Mesothelial cell of epicardium (in vitro differentiated cells): ENCODE measurements at places on chromosomes 1 and 21.

DNA sequence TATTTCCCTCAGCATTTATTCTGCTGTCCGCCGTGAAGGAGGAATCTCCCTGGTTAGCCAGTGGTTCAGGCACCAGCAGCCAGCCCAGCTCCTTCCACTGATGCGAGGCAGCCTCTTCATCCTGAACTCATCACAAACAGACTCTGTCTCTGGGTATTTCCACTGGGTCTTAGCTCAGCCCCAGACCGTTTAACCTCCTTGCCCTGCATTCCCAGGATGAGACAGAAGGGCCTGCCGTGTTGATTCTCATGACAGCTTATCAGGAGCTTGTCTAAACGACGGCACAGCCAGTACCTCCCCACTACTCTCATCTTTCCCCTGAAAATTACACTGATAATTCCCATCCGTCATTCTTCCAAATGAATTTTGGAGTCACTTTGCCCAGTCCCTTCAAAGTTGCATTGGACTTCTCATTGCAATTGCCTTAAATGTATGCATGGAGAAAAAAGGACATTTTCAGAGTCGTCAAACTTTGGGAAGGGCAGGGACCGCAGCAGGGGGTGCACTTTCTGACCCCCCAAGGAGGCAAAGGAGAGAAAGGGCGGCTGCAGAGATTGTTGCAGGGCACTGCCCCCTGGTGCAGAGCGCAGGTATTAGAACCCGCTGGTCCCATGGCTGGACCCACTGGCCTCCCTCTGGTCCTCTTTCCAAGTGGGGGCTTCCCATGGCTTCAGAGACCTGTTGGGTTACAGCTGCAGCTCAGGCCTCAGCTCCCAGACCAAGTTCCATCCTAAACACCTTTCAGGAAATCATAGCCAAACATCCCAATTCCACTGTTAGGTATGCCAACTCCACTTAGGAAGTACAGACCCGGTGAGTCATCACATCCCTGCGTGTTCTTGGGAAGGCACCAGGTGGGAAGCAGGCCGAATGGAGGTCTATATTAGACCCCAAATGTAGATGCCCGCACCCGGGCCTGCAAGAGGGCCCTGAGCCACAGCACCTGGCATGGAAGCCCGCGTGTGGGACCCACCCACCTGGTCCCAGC, 3.7 kb upstream of the MEGF6 start:
- no peak for DNase-seq

DNA sequence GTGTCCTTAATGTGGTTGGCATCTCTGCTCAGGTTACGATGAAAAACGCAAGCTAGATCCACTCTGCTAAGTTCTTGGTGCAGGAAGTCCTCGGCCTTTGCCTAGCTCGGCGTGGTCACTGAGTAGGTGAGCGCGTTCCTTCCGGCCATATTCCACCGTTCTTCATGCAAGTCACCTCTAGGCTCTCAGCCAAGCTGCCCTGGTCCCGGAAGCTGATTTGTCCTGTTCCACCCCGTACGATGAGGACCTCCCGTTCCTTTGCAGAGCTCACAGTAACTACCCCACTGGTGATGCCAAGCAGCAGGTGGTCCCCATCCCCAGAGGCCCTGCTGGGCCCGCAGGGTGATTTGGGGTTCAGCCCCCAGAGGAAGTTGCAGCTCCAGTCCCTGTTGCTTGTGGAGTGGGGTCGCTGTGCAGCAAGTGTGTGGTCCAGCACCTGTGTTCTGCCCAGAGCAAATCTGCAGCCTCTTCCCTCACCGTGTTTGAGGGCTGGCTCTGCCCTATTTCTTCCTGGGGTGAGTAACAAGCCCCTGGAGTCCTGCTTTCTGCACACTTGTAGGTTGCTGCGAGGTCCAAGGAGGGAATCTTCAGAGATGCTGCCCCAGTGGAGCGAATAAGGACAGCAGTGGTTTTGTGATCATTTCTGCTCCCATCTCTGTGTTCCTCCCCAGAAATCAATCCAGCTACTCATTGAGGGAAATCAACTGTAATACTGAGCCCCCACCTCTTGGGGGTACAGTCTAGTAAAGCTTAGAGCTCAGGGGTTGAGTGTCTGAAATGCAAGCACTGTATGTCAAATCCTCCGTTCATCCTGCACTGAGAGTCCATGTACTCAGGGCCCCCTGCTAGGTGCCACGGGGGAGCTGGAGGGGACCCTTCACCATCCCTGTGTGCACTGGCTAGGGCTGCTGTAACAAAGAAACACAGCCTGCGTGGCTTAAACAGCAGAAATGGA, 2.3 kb downstream of the UMODL1 start:
- no peak for DNase-seq

- DNase-seq, result no peak
Measured at GRCh38 chr1:199399996-199400724, 627.4 kb upstream of the NR5A2 start.

DNA sequence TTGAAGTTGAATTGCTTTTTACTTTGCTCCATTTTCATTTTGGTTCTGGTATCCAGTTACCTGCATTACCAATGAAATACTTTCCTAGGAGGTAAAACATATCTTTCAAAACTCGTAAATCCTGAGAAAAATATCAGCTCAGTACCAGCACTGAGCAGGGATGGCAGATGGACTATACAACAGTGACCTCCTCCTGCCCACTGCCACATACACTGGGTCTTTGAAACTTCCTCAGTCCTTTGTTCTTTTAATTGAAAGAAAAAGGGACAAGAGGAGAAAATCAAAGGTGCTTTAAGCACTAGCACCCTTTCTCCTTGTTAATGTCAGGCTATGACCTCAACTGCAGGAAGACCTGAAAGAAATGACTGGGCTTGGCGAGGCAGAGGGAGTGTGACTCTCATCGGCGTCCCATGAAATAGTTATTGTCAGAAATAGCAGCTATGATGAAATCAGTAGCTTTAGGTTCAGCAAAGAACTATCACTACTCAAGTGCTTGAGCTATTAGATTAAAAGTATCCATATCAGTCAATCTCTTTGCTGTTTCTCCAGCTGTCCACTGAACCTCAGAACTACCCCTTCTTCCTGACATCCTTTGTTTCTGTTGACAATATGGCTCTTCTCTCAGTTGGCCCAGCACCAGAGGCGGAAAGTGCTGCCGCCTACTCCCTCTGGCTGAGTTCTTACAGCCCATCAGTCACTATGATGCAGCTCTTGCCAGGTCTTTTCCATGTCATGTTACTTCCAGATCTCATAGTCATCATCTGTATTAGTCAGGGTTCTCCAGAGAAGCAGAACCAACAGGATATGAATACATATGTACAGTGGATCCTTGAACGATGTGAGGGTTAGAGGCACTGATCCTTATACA, 207.0 kb upstream of the MAP1LC3C start:
- DNase-seq, result no peak

DNA sequence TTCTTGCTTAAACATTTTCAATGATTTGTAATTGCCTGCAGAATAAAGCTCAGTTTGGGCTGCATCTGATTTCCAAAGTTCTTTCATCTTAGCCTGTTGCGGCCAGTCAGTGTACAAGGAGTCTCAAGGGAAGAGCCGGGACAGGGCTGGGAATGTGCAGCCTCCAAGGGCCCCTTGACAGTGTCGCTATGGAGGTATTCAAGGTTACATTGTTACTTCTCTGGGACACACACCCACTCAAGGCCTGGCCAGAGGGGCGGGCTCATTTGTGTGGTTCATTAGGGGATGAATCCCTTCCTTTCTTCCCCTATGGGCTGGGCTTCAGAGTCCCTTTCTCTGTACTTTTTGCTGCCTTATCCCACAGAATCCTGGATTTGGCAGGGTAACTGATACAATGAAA, 107.6 kb upstream of the CSF3R start:
- no peak for DNase-seq

- no peak for DNase-seq
Measured at GRCh38 chr1:189463166-189463565, 1014.5 kb downstream of the BRINP3 start.

DNA sequence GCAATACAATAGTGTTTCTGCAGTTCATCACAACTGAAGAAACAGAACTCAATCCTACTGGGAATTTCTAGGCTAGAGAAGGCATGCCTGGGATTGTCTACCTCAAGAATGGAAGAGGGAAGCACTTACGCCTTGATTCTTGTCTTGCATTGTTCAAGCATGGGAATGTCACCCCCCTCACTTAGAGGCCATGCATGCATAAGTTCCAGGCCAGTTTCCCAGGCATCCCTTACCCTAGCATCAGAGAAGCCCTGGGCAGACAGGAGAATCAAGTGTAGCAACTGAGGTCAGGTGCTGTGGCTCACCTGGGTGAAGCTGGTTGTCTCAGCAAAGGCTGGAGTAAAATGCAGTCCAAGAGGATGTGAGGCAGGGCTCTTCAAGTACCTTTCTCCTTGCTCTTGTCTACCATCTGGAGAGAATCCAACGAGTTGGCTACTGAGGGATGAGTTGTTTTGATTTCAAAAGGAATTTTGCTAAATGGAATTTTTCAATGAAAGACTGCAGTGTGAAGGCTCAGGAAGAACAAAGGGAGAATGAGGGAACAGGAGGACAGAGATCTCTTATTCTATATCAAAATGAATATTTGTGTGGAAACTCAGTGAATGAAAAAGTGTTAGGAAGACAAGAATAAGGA, 174.3 kb downstream of the NEK7 start:
- DNase-seq, result no peak

DNA sequence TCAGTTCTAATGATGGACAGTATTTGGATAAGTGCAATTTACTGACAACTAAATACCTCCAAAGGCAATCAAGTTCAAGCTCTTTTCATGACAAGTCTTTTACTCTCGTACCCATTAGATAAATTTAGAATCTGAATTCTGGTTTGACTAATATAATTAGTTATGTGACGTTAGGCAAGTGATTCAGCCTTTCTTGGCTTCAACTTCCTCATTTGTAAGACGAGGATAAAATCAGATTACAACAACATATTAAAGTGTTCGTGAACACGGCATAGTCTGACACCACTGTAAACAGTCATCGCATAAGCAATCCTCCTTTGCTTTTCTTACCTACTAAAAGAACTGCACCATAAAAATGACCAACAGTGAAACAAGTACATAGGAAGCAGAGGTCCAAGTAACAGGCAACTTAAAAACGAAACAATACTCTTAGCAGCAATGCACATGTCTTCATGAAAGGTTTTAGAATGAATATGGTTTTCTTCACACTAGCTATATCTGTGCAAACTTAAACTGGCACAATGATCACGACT, 25.7 kb downstream of the COA6 start:
- no peak for DNase-seq

DNA sequence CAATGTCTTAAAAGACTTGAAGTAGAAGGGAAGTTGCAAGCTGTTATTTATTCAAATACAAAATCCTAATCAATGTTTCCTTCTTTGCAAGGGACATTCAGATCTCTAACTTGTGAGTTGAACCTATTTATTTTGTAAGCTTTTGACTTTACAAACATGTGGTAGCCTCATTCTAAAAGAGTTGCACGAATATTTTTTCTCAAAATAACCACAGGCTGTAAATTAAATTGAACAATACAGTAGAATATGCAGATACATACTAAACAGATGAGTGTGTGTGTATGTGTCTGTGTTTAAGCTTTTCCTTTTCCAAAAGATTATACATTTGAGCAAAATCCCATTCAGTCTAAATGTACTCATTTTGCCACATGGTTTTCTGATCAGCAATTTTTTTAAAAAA, 4.8 kb upstream of the DYNLT5 start:
- DNase-seq, result no peak

DNA sequence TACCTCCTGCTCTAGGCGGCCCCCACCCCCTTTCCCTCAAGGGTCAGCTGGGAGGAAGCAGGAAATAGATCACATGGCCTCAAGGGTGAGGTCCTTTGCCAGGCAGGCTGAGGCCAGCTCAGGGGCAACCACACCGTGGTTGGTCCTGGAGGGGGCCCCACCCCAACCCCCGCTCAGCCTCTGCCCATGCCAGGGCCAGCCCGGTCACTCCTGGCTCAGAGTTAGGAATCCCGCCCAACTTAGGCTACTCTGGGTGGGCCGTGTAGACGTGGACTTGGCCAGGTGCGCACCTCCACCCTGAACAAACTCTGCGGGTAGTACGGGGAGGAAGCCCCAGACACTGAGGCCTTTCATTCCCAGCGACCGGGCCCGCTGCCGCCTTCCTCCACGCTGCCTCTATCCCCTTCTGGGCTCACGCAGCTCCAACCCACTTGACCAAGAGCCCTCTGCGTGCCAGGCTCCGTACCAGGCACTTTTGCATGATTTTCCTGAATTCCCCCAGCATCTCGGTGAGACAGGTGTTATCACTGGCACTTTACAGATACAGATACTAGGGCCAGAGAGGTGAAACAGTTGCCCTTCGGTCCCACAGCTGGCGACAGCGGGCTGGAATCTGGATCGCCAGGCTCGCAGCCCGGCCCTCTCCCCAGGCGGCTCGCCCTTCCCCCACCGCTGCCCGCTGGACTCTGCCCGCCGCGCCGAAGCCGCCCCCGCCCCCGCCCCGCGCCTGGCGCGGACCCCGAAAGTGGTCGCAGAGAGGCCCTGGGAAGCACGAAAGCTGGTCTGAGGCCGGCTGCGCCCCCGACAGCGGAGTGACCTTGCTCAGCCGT, 769 bp downstream of the GALE start:
- DNase-seq, result no peak

- no peak for DNase-seq
Measured at GRCh38 chr1:177300431-177300830, 129.7 kb downstream of the BRINP2 start.

- no peak for DNase-seq
Measured at GRCh38 chr1:67228791-67229190, 62.5 kb downstream of the IL23R start.

DNA sequence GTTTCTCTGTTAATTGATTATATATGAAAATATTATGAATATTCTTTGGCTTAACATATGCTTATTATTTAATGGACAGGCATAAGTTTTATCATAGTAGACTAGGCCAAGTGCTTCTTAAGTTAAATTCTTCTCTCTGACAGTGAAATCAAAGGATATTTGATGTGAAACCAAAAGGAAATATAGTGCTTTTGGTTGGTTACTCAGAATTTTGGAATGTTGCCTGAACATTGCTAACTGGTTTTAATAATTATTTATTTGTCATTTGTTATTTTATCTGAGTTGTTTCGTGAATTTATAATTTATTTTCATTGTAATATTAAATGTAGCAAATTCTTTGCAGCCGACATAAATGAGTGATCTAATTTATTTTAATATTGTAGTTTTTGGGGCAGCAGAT, 18.3 kb downstream of the HOOK1 start:
- DNase-seq, result no peak
